ENCODE measurements at places on chromosomes 7 and 10. TPM values are rescaled to one million over a fixed set of nuclear protein-coding genes. Genes with fewer than 3 reads are reported as not detected.

DNA sequence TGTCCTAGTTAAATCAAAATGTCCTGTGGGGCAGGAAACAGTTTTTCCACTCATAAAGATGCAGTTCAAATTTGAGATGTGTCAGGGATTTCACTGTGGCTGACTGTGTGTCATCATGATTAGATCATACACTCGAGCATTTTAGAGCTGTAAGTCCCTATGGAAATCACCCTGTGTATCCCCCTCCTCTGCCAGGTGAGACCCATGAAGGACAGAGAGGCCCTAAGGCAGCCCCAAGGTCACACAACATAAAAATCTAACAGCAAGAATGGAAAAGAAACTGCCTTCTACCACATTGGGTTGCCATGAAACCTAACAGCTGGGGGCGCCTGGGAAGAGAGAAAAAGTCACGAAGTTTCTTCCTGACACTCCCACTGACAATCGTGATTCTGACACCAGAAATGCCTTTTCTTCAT, 135.8 kb downstream of the KCNMA1 start:
- peak; percentile 43 for DNase-seq

- peak; percentile 31 for DNase-seq
Measured at GRCh38 chr7:82247814-82248433, 195.7 kb downstream of the CACNA2D1 start.

The ANKRD61 gene
- total RNA-seq = not detected

The HOXA10 gene
- total RNA-seq = 11.5 TPM

The LRRC61 gene
- total RNA-seq = 86.5 TPM

- no peak for DNase-seq
Measured at GRCh38 chr7:43490016-43490415, 92.9 kb upstream of the STK17A start.

The LMBR1 gene
- total RNA-seq = 65.2 TPM

DNA sequence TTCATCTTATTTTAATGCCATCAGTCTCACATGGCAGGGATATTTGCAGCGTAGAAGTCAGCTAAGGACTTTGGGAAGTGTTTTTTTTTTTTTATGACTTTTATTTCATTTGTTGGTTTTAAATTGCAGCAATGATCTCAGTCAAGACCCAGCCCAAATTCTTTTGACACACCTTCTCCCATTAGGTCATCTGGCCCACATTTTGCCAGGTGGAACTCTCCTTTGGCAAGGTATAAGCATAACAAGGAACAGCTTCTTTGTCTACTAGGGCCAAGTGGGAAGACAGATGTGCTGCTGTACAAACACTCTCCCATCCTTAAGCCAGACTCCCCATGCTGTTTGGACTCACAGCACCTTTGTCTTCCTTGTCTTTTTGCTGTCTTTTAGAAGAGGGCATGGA, 41.8 kb downstream of the PLEKHA8 start:
- no peak for DNase-seq

DNA sequence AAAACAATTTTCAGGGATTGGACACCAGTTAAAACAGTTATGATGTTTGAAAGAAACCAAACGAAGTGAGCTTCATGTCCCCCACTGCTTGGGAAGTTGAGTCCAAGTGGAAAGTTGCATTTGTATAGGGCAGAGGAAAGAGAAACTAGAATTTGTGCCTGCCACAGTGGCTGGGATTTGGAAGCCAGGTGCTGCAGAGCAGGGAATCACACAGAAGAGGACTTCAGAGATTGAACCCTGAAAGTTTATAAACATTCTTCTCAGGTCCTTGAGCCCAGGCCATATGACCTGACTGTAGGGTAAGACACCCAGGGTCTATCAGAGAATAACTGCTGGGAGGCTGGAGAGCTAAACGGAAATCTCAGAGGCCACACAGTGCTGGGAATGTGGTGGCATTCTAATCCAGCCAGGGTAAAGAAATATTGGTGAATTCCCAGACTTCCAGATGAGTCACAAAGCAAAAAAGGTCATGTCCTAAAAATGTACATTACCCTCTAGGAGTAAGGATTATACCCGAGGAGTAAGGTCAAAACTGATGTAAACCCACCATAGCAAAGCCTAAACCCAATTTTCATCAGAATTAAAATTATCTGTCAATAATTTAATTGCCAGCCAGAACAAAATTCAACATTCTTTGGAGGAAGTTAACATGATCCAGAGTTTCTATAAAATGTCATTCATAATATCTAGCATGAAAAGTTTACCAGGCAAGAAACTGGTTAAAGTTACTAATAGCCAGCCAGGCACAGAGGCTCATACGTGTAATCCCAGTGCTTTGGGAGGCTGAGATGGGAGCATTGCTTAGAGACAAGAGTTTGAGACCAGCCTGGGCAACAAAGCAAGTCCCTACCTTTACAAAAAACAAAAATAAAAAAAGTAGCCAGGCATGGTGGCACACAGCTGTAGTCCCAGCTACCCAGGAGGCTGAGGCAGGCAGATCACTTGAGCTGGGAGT, 31.2 kb downstream of the TOMM7 start:
- DNase-seq = no peak

The GATA3 gene
- 0.52 TPM for total RNA-seq

- no peak for DNase-seq
Measured at GRCh38 chr7:29122081-29122480, 24.3 kb downstream of the CPVL start.

The PSTK gene
- 6.4 TPM for total RNA-seq

DNA sequence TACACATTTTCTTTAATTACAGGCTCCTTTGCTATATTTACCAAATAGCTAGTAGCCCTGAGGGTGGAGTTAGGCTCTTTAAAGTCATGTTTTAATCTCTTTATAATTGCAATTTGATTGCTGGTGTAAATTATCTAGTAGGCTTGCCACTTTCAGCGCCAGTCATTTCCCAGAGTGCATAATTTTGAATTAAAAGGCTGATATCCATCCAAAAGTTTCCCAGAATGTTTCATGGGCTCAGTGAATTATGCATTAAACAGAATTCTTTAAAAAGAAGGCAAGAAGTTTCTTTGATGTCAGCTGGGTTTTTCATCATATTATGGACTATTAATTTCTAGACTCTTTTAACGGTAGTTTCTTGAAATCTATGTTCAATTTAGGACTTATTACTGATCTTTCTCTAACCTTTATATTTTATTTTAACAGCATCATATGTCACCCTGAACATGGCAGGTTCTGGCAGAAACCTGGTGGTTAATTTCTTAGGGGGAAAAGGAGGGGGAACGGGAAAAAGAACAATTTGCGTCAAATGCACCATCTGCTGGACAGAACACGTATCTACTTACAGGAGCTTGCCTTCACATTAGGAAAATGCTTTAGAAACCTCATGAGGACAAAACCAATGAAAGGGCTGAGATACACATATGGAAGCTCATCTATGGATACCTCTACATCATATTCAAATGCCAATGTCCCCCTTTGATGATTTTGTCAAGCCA, 171.1 kb downstream of the GRM3 start:
- peak; percentile 2 for DNase-seq

DNA sequence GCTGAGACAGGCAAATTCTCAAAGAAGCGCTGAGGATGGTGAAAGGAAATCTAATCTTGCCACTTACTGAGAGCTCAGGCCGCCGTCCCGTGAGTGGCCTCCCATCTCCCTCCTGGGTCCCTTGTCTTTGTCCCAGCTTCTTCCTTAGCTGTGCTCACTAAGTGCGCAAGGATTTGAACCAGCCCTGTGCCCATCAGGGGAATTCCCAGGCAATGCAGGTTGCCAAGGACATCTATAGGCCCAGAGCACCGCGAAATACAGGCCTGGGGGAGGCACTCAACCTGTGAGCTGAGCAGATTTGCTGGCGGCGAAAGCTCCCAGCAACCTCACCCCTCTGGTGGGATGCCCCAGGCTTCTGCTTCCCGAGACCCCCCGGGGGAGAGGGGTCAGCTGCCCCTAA, 64.8 kb downstream of the OAT start:
- no peak for DNase-seq

- no peak for DNase-seq
Measured at GRCh38 chr7:102072003-102072402, 214.7 kb upstream of the SH2B2 start.

GRCh38 chr10:46545861-46546590, 10.4 kb downstream of the GPRIN2 start:
- no peak for DNase-seq

DNA sequence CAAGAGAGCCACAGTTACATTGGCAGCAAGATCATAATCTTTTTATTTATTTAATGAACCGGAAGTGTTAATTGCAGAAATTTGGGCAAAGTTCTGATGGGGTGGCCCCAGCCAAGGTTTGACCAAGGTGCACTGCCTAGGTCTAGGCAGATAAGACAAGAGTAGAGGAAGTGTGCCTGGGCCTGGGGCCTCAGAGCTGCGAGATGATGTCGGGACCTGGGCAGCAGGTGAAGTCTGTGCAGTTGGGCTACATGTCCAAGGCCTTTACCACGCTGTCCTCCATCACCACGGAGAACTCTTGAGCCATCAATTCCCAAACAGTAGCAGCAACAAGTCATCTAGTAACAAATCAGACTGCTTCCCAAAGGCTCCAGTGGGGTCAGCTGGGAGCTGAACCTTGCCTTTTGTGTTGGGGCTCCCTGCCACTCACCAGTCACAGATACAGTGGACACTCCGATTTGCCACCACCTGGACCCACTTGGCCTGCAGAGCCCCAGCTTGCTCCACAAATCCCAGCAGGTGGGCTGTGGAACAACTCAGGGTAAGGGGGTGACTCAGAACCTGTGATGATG, 52.5 kb upstream of the COMTD1 start:
- DNase-seq = no peak

The BPGM gene
- total RNA-seq = 45.8 TPM

The SLC29A4 gene
- total RNA-seq = 2.6 TPM

DNA sequence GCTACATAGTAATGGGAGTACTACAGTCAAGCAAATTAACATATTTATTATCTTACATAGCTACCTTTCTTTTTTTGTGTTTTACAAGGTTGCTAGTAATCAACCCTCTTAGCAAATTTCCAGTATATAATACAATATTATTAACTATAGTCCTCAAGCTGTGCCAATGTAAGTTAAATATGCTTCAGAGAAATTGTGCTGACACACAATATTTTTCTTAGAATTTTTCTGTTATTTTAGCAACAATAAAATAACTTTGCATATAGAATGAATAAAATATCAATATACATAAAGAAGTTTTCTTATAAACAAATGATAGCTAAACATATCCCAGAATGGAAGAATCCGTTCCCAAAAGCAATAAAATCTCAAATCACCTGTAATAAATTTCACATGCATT, 1605.1 kb downstream of the REEP3 start:
- no peak for DNase-seq

DNA sequence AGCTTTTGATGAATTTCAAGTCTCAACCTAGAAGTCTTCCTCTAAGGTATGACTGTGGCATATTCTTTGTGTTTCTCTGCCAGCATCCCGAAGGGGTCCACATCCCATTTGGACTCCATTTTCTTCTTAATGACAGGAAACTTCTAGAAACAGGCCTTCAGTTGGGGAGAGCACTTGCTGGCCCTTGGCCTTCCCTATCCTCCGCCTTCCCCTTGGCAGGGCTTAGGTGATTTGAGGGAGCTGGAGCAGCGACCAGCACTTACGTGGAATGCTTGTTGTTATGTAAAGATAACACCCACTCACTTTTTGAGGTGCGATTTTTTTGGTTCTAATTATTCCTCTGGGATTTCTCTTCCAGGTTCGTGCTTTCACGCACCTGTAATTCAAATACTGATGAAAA, 42.9 kb upstream of the ZNF716 start:
- no peak for DNase-seq

The C10orf62 gene
- total RNA-seq = 0.35 TPM

DNA sequence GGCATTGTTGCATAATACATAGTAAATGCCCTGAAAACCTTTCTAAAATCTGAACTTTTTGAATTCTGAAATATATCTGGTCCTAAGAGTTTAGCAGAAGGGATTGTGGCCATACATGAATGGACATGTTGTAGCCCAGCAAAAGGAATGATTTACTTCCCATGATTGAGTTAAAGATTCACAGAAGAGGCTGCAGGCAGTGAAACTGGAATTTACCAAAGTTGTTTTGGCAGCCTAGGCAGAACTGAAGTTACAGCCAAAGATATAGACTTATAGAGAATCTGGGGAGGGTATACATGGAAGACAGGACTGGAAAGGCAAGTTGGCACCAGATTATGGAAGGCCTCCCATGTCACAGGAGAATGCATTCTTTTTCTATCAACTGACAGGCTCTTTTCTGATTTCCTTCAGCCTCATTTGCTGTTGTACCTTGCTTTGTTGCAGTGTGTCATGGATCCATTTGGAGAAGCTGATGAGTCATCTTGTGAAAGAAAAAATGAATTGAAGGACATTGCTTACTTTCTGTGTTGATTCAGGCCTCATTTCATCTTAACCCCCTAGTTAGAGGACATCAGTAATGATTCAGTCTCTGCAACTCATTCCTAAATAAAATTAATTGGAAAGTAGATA, 356.2 kb upstream of the LRGUK start:
- peak; percentile 93 for DNase-seq

- DNase-seq = peak; percentile 73
Measured at GRCh38 chr7:108413782-108414492, 42.3 kb downstream of the NRCAM start.

GRCh38 chr10:6346631-6347030, 143.9 kb downstream of the PFKFB3 start:
- no peak for DNase-seq

The NODAL gene
- total RNA-seq = not detected

The MYPN gene
- 0.17 TPM for total RNA-seq

DNA sequence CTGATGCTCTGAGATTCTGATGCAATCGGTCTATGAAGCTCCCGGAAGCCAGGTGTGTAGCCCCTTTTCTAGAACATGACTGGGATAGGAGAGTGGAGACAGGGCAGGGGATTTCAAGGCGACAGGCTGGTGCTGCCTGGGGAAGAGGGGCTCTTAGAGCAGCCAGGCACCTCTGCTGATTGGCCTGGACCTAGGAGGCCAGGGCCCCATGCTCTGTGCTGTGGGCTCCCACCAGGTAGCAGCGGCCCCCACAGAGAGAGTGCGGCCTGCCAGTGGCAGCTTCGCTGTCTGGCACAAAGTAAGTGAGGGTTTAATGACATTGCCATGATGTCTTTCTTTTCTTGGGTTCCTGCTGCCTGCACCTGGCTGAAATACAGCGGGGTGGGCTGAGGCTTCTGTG, 99.4 kb upstream of the PODXL start:
- no peak for DNase-seq

DNA sequence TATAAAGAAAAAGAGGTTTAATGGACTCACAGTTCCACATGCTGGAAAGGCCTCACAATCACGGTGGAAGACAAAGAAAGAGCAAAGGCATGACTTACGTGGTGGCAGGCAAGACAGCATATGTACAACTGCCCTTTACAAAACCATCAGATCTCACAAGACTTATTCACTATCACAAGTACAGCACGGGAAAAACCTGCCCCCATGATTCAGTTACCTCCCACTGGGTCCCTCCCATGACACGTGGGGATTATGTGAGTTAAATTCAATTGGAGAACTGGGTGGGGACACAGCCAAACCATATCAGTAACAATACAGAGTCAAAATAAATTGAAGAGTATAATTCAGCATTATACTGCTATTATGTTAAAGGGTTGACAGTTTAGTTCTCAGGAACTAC, 37.8 kb downstream of the RNLS start:
- no peak for DNase-seq

The VAX1 gene
- not detected for total RNA-seq

The SUN3 gene
- total RNA-seq = not detected

GRCh38 chr7:92460510-92460909, 13.2 kb downstream of the GATAD1 start:
- no peak for DNase-seq
